ENCODE measurements at places on chromosomes 11 and 22. TPM values are rescaled to one million over a fixed set of nuclear protein-coding genes. Genes with fewer than 3 reads are reported as not detected.

DNA sequence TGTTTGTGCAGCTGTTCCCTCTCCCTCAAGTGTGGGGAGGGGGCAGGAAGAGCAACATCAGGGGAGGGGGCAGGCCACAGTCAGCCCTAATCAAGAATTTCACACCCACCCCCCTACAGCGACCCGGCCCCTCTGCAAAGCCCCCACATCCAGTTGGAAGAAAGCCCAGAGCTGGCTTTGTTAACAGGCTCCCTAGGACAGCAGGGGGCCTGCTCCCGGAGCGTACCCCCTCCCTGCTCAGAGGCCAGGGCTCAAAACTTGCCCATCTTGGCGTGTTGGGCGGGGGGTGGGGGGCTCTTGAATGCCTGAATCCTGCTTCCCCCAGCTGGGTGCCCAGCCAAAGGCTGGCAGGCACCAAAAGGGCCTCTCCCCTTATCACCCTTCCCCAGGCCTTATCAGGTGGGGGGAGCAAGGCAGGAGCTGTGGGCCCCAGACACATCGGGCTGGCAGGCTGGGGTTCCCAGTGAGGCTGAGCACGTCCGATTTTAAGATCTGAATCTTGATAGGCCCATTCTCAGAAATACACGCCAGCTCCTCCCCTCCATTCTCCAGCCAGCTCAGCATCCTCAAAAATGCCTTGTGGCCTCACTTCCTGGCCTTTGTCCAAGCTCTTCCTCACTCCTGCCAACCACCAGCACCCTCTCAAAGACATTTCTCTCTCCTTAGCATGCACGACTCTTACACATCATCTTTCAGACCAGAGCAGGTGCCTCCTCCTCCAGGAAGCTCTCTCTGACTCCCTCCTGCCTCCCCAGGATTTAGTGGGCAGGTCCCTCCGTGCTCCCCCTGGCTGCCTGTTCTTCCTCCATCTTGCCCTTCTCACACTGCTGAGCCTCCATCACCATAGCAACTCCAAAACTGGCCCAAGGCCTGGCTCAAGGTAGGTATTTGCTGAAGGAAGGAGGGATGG lies 384.8 kb downstream of the MN1 start:
- no peak overlapping the region for H3K4me3 ChIP-seq
- H3K36me3 ChIP-seq, result no peaks in the 10 kb centered on the region
- no peak overlapping the region for H3K27ac ChIP-seq
- H3K27me3 ChIP-seq, result no peaks in the 10 kb centered on the region
- H3K4me1 ChIP-seq, result no peaks in the 10 kb centered on the region

GRCh38 chr11:86574493-86575207 lies 97.8 kb downstream of the ME3 start:
- DNase-seq, result no peak
- H3K27ac ChIP-seq, result no peak overlapping the region
- no peaks in the 10 kb centered on the region for H3K27me3 ChIP-seq
- H3K4me1 ChIP-seq, result no peaks in the 10 kb centered on the region
- no peak overlapping the region for H3K4me3 ChIP-seq

DNA sequence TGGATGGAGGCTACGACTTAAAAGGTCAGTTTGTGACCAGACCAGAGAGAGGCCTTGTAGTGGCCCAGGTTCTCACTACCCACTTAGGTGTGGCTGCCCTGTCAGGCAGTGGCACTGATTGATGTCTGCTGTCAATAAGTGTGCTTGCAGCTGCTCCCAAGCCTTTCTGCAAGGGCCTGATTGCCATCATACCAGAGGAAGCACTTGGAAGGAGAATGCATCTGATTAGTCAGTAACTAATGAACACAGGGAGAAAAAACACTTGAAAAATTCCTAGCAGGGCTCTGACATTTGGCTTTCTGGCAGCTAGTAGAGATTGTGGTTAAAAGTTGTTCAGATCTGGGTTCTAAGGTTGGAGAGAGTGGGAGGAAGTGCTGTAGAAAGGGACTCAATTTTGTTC lies 107.5 kb downstream of the NAV2 start:
- no peaks in the 10 kb centered on the region for H3K27me3 ChIP-seq
- H3K36me3 ChIP-seq, result no peaks in the 10 kb centered on the region
- H3K27ac ChIP-seq, result no peak overlapping the region
- H3K4me1 ChIP-seq, result no peaks in the 10 kb centered on the region

DNA sequence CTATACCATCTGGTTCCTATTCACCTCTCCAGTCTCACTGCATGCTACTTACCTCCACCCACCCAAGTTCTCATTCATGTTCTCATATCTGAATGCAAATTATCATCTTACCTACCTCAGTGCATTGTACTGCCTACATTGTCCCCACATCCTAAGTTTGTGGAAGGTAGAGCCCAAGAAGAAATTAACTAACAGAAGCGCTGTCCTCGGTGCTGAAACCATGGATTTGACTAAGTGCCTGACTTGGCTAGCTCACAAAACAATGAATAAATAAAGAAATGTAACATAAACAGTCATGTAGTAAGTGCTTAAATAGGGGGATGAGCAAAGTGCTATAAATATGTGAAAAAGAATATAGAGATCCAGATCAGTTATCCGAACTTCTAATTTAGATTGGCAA lies 63.2 kb downstream of the GRIA4 start:
- no peak overlapping the region for H3K27ac ChIP-seq
- H3K27me3 ChIP-seq, result no peaks in the 10 kb centered on the region
- no peak for DNase-seq

DNA sequence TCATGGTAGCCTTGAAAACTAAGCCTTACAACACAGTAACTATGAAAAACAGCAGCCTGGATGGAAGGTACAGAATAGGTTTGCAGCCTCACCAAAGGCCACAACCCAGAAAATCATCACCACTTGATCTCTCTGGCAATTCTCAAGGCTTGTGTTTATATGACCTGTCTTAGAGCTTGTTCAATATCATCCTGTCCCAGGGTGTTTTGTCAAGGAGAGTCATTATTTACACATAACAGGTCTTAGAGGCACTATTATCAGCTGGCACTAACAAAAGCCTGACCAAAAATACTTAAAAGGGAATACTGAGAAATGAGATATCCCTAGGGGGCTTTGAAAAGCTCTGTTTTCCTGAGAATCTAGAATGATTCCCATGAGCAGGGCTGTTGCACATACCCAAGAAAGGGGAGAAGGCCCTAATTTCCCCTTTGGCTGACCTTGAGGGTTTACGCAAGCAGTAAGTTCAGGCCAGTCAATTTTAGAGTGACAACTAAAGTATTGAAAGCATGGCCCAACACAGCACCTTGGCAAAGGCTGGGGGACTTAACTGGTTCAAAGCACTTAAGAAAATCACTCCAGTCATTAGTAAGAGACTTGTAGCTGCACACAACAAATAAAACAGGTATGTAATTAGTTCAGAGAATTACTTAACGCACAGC lies 7.9 kb downstream of the SC5D start:
- no peaks in the 10 kb centered on the region for H3K4me1 ChIP-seq
- H3K4me3 ChIP-seq, result no peak overlapping the region
- no peak overlapping the region for H3K27ac ChIP-seq
- DNase-seq, result no peak
- H3K27me3 ChIP-seq, result no peaks in the 10 kb centered on the region
- H3K36me3 ChIP-seq, result no peaks in the 10 kb centered on the region

- H3K36me3 ChIP-seq, result no peaks in the 10 kb centered on the region
- no peak overlapping the region for H3K27ac ChIP-seq
- H3K4me1 ChIP-seq, result peaks cover 6% of the 10 kb centered on the region
- H3K27me3 ChIP-seq, result no peaks in the 10 kb centered on the region
Observed at GRCh38 chr22:25406510-25407210, 157.8 kb upstream of the GRK3 start.

DNA sequence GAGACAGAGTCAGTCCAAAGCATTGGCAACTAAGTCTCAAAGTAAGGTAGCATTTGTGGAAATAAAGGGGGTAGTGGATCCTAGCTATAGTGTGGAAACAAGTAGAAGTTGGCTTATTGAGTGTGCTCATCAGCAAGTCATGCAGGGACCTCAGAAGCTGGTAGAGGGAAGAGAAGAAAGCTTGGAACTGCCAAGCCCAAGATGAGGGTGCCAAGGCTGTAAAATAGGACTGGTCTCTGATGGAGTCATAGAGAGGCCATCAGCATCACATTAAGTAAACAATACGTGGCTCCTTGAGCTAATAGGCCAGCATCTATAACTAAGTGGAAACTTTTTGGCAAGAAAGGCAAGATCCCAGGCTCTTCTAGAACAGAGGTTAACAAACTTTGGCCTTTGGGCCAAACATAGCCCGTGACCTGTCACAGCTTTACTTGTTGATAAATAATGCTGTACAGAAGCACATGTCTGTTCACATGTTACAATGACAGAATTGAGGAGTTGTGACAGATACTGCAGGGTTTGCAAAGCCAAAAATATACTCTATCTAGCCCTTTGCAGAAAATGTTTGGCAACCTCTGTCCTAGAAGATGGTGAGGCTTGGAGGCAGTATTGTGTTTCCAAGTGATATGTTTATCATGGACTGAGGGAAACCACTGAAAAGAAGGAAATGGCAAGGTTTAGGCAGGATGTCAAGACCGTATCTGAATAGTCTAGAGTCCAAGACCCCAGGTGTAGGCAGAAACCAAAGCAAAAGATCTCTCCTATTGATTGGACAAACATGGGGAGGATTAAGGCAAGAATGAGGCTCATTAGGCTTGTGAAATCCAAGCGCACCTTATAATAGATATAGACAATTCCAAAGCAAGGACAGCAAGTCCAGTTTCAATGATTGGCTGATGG lies 62.5 kb upstream of the CD44 start:
- no peaks in the 10 kb centered on the region for H3K36me3 ChIP-seq
- no peak for DNase-seq
- H3K4me1 ChIP-seq, result peaks cover 64% of the 10 kb centered on the region
- H3K27ac ChIP-seq, result peak overlapping the region; percentile 75
- no peaks in the 10 kb centered on the region for H3K27me3 ChIP-seq

- no peak overlapping the region for H3K4me3 ChIP-seq
- no peaks in the 10 kb centered on the region for H3K36me3 ChIP-seq
- no peak for DNase-seq
Observed at GRCh38 chr22:23845265-23846080, 6.7 kb upstream of the DERL3 start.

- H3K27ac ChIP-seq, result no peak overlapping the region
- no peak for DNase-seq
- peaks cover 4% of the 10 kb centered on the region for H3K4me1 ChIP-seq
- H3K36me3 ChIP-seq, result no peaks in the 10 kb centered on the region
- H3K4me3 ChIP-seq, result no peak overlapping the region
Observed at GRCh38 chr11:45650166-45651095, 15.0 kb downstream of the CHST1 start.

- H3K36me3 ChIP-seq, result no peaks in the 10 kb centered on the region
- no peak for DNase-seq
- no peaks in the 10 kb centered on the region for H3K27me3 ChIP-seq
Observed at GRCh38 chr22:47333625-47334024, 571.2 kb downstream of the TBC1D22A start.

GRCh38 chr22:49965091-49966040 lies 4.8 kb downstream of the PIM3 start:
- H3K27ac ChIP-seq, result no peak overlapping the region
- H3K27me3 ChIP-seq, result no peaks in the 10 kb centered on the region
- H3K36me3 ChIP-seq, result peaks cover 31% of the 10 kb centered on the region
- no peak for DNase-seq
- no peak overlapping the region for H3K4me3 ChIP-seq

DNA sequence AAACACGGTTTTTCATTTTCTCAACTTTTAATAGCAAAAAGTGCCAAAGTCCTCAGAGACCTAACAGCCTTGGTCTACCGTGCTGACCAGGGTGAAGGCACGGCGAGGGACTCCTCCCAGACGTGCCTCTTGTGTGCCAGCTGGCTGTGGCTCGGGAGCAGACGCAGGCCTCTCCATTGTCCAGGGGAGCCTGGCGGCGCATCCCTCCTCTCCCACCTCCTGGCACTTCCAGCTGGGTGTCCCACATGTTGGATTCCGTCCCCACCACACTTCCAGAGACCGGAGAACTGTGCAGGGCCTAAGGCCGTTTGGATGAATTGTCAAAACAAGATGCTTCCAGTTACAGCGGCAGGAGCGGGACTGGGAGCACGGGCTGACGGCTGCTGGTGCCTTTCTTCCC lies 11.6 kb downstream of the CDPF1 start:
- H3K27me3 ChIP-seq, result no peaks in the 10 kb centered on the region
- no peak for DNase-seq
- no peak overlapping the region for H3K27ac ChIP-seq
- H3K4me3 ChIP-seq, result no peak overlapping the region

DNA sequence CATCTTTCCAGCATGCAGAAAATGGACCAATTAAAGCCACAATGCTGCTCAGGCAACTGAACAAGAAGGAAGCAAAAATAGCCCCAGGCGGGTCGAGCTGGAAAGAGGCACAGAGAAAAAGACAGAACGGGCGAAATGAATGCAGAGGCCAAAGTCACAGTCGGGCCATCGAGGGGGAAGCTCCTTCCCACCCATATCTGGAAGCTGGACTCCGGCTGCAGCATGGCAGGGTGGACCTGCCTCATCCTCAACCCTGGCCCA lies 58.6 kb upstream of the PRDM11 start:
- no peaks in the 10 kb centered on the region for H3K27me3 ChIP-seq
- no peaks in the 10 kb centered on the region for H3K36me3 ChIP-seq
- DNase-seq, result no peak
- no peak overlapping the region for H3K4me3 ChIP-seq
- H3K4me1 ChIP-seq, result peaks cover 7% of the 10 kb centered on the region

GRCh38 chr11:125945797-125946520 lies at the start of gene VSIG10L2:
VSIG10L2 (plus strand) TSS chr11:125946044; CDS start chr11:125946056, 12 bp downstream.
- no peak within 1 kb of the TSS for H3K27ac ChIP-seq
- no peak within 1 kb of the TSS for H3K4me3 ChIP-seq
- H3K4me1 ChIP-seq, result no peaks in the 10 kb centered on the region

GRCh38 chr11:16912692-16913111 lies 101.5 kb downstream of the PLEKHA7 start:
- DNase-seq, result no peak
- no peak overlapping the region for H3K27ac ChIP-seq
- H3K36me3 ChIP-seq, result no peaks in the 10 kb centered on the region
- H3K27me3 ChIP-seq, result no peaks in the 10 kb centered on the region
- no peak overlapping the region for H3K4me3 ChIP-seq
- H3K4me1 ChIP-seq, result no peaks in the 10 kb centered on the region

DNA sequence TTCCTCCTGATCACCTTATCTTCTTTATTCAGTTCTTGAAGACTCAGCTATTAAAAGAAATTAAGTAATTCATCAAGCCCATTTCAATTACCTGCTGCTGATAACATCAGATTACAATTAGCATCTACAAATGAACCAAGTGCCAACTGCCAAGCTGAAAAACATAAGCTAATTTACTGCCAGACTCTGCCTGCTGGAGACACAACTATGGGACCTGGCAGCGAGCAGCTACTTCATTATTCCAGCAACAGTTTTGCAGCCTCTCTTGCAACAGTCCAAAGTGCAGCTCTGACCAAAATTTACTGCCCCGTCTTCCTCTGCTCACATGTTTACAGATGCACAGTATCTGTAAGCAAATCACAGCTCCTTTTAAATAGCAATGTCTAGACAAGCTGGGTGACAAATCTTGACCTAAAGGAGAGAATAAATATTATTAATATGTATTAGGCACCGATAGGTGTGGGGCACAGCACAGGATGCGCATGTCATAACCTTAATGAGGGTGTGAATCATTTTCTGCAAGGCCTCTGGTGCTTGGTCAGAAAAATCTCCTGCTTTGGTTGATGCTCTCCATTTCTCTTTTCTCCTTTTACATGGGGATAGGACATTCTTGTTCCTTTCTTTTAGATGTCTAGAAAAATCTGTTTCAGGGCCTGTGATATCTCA lies 232.2 kb upstream of the PITPNB start:
- no peak overlapping the region for H3K27ac ChIP-seq
- H3K36me3 ChIP-seq, result no peaks in the 10 kb centered on the region
- H3K4me1 ChIP-seq, result no peaks in the 10 kb centered on the region

Gene PDGFB
- 9.5 TPM for total RNA-seq

Gene DDIAS
- 1.1 TPM for total RNA-seq

Gene CRYBB3
- total RNA-seq, result not detected

Gene KIAA1671
- total RNA-seq, result 17.5 TPM

Data from naive thymus-derived CD4-positive, alpha-beta T cell (primary cell).